NCI-H1105 treated with DMSO at 0.1 percent for 48 hours (cell line): ENCODE measurements at places on chromosomes 2 and 18.

- no peak for DNase-seq
Measured at GRCh38 chr2:46854260-46854659, 61.3 kb downstream of the MCFD2 start.

GRCh38 chr2:18154259-18154658, 275.8 kb downstream of the KCNS3 start:
- no peak for DNase-seq

GRCh38 chr2:219111375-219112061, 49.1 kb downstream of the NHEJ1 start:
- no peak for DNase-seq

GRCh38 chr2:231621051-231621879, 28.6 kb downstream of the TEX44 start:
- DNase-seq, result peak; percentile 53

GRCh38 chr2:203705178-203705577, 1.3 kb upstream of the CD28 start:
- DNase-seq, result no peak

DNA sequence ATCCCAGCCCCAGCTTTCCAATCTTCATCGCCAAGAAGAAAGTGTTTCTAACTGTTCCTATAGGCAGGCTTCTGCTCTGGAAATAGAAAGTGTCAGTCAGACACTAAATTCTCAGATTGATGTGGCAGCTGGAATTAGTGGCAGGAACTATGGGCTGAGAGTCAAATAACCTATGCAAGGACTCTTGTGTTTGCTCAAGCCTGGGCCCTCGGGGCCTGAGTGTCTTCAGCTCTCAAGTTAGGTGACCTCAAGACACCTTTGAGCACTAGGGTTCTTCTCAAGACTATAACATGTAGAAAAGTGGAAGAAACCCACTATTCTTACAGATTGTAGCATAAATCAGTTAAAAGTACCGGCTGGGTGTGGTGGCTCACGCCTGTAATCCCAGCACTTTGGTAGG, 694.5 kb downstream of the RNF144A start:
- no peak for DNase-seq

DNA sequence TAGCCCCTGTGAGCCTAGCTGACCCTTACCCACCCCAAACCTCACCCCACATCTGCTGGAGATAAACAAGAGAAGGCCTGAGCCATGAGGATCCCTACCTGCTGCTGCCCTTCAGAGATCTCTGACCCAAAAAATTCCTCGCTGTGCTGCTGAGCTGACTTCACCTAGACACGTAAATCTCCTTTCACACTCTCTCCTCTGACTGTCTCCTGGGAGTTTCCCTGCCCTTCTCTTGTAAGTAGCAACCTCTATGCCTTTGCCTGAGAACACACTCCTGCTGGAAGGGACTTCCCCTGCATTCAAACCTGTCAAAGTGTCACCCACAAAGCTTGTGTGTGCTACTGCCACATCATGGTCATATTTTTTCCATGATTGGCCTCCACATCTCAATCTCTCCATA, 134.2 kb upstream of the NOL4 start:
- no peak for DNase-seq

DNA sequence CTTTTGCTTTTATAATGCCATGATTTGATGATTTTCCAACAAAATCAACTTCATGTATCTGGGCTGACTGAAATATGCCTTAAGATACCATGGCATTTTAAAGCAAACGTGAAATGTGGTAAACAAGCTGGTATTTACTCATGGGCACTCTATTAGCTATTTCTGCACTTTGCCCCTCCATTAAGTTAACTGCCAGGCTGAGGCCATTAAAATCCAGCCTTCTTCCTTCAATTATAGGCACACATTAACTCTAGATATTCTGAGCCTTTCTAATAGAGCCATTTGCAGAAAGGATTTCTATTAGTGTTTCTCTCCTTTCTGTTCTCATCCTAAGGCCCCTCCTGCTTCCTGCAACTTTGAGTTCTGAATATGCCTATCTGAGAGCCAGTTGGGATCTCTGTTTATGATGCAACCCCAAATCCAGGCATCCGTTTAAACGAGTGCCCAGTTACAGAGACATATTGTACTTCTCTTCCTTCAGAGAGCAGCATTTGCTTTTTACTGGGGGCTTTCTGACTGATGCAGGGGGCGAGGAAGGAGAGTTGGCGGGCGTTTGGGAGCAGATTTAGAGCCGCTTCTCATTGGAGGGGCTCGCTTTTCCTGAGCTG, 1.6 kb upstream of the KCNJ3 start:
- DNase-seq, result peak; percentile 81

- DNase-seq, result no peak
Measured at GRCh38 chr2:160910681-160911080, 249.5 kb upstream of the TANK start.

- no peak for DNase-seq
Measured at GRCh38 chr2:230909841-230910545, 15.0 kb downstream of the GPR55 start.

DNA sequence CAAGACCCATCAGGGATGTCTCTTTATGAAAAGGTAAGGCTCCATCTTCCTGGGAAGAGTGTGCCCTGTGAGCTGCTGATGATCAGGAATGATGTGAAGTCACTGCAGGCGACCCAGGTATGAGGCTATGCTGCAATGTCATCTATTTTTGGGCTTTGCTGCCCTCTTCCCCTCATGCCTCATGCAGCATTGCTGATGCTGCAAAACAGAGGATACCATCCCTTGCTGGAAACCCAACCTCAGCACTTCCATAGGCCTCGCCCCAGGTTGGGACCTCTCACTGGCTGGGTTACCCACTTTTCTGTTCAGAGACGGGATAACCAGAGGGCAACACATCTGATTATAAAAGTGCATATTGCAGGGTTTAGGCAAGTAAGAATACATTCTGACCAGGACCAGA, 255.8 kb downstream of the L3MBTL4 start:
- no peak for DNase-seq

GRCh38 chr18:24968238-24968775, 383.7 kb downstream of the ZNF521 start:
- no peak for DNase-seq

DNA sequence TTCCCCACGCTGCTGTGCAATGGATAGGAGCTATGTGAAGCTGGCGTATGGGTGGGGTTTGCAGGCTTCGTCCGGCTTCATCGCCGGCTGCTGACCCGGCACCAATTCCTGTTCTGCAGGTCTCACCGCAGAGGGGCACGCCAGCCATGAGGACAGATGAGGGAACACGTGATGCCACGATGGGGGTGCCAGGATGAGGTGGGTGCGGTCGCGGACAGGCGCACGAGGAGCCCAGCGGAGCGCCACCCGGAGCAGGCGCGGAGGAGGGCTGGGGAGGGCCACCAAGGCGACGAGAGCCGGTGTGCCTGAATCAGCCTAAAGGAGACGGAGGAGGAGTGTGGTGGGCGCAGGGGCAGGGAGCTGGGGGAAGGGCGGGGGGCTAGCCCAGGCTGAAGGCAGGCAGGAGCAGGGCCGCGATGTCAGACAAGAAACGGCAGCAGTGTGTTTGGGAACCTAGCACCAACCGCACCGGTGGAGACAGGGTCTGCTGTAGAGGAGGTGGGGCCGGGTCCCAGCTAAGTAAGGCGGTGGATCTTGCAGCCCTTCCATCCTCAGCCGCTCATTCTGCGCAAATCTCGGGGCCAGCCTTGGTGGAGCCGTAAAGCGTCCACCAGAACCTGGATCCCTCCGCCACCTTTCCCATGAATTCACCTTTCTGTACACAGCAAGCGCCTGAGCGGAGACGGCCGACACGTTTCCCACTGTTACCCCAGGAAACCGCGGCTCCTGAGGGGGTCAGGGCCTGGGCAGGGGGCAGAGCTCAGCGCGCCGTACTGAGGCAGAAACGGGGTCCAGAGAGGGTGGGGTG, 17.0 kb upstream of the CD8A start:
- DNase-seq, result peak; percentile 84

- DNase-seq, result no peak
Measured at GRCh38 chr2:38557217-38557616, 45.5 kb downstream of the HNRNPLL start.

DNA sequence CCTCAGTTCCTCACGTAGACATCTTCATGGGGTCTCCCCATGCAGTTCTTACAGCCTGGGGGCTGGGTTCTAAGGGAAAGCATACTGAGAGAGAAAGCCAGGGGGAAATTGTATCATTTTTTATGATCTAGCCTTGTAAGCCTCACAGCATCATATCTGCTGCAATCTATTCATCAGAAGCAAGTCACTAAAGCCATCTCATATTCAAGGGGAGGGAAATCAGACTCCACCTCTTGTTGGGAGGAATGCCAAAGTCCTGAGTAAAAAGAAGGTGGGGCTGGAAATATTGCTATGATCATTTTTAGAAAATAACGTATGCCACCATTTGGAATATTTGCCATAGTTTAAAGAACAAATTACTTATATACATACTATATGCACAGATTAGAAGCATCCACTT, 304.6 kb downstream of the TXNL1 start:
- DNase-seq, result no peak

- DNase-seq, result no peak
Measured at GRCh38 chr18:56043641-56044061, 455.7 kb upstream of the TCF4 start.

GRCh38 chr2:142954493-142954892, 77.0 kb downstream of the KYNU start:
- DNase-seq, result no peak

DNA sequence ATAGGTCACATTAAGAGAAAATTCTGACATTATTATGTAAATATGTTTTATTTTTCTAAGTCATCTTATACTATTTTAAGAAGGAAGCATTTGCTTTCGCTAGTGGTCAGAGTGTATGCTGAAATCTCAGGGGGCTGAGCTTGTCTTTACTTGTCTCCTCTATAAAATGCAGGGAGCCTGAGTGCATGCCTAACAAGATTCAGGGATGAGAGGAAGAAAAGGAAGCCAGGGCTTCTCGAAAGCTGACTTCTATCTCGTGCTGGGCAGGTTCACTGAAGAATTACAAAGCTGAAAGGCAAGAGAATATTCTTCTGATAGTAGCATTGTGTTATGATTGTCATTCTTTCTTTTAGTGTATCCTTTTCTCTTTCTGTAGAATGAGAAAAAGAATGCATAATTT, 467.4 kb downstream of the SOX11 start:
- DNase-seq, result no peak

DNA sequence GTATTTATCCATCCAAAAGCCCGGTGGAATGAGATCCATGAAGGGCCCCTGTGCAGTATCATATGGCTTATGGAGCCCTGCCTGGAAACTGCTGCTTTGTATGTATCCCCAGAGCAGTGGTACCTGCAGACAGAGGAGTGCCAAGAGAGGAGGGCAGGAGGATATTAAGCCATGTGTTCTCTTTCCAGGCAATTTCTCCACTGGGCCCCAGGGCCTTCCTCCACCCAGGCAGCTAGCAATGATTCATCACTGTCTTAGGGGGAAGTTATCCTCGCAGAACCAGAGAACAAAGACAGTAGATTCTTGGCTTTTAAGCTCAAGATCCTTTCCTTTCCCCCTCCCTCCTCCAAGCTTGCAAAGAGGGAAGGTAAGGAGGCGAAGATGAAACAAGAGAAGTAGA, 98.1 kb downstream of the LRRC30 start:
- DNase-seq, result no peak

- DNase-seq, result no peak
Measured at GRCh38 chr2:70959851-70960832, 18.3 kb upstream of the ANKRD53 start.

DNA sequence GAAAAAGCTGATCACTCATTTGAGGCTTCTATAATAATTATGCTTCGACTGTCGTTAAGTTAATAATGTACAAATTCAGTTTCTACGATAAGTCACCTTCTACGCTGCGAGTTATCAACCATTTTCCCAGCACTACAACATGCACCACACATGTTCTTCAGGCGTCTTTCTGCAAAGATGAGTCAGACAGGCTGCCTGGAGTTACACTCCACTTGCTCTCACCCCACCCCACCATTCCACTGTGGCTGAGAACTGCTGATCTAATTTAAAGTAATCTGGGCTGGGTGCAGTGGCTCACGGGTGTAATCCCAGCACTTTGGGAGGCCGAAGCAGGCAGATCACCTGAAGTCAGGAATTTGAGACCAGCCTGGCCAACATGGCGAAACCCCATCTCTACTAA, 218.6 kb downstream of the DYM start:
- no peak for DNase-seq

GRCh38 chr2:168171059-168171762, 76.2 kb downstream of the STK39 start:
- DNase-seq, result no peak

GRCh38 chr2:136045835-136046570, 60.6 kb upstream of the DARS1 start:
- no peak for DNase-seq

- DNase-seq, result no peak
Measured at GRCh38 chr2:145091967-145092366, 572.0 kb upstream of the ZEB2 start.

GRCh38 chr2:126644630-126645191, 11.2 kb upstream of the GYPC start:
- DNase-seq, result no peak

- DNase-seq, result peak; percentile 79
Measured at GRCh38 chr2:167424221-167424620, 535.9 kb downstream of the XIRP2 start.

DNA sequence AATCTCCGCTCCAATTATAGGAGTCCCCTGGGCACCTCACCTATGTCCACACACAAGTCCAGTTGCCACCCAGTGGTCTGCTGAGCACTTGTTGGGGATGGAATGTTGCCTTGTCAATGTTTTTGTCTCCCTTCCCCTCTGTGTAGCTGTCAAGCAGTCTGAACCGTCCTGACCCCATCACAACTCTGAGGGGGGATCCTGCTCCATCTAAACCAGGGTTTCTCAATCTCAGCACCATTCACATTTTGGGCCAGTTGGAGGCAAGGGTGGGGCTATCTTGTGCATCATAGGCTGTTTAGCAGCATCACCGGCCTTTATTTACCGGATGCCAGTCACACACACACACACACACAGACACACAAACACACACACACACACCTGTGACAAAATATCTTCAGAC, 53.0 kb downstream of the CYP26B1 start:
- no peak for DNase-seq

GRCh38 chr2:12624905-12625598, 91.7 kb upstream of the TRIB2 start:
- DNase-seq, result no peak

GRCh38 chr2:1925928-1926327, 181.6 kb upstream of the PXDN start:
- DNase-seq, result no peak

- DNase-seq, result no peak
Measured at GRCh38 chr2:214629875-214630274, 179.6 kb downstream of the BARD1 start.

GRCh38 chr2:12061286-12062052, 315.0 kb downstream of the LPIN1 start:
- no peak for DNase-seq
